Sigmoid colon (tissue), 7 donors: ENCODE measurements at places on chromosomes 11 and 22. TPM values are rescaled to one million over a fixed set of nuclear protein-coding genes. Genes with fewer than 3 reads are reported as not detected.

Gene MUC2
- 8.0 TPM for total RNA-seq

Gene MGAT3
- total RNA-seq: 1.4 TPM

Gene IFITM10
- total RNA-seq: 0.66 TPM

Gene ISX
- total RNA-seq: 0.83 TPM

Gene OR52H1
- total RNA-seq: 3.0 TPM

Gene KCNK4
- 0.71 TPM for total RNA-seq

Gene C11orf52
- total RNA-seq: 3.9 TPM

Gene RFPL2
- not detected for total RNA-seq

Gene TRPC6
- total RNA-seq: 3.6 TPM

- DNase-seq: peak; percentile 49
Measured at GRCh38 chr11:2775626-2776350, 76.0 kb upstream of the KCNQ1OT1 start.

- no peak for DNase-seq
Measured at GRCh38 chr11:48142889-48143288, 73.7 kb upstream of the OR4B1 start.

GRCh38 chr11:101825531-101825930 is 89.3 kb upstream of the CEP126 start:
- DNase-seq: no peak

- peak; percentile 69 for DNase-seq
Measured at GRCh38 chr22:24003887-24004286, 1.4 kb downstream of the GSTT4 start.

GRCh38 chr22:38239101-38239761 is 33.6 kb downstream of the TMEM184B start:
- no peak for DNase-seq

- no peak for DNase-seq
Measured at GRCh38 chr11:18769802-18770456, 21.7 kb downstream of the PTPN5 start.

DNA sequence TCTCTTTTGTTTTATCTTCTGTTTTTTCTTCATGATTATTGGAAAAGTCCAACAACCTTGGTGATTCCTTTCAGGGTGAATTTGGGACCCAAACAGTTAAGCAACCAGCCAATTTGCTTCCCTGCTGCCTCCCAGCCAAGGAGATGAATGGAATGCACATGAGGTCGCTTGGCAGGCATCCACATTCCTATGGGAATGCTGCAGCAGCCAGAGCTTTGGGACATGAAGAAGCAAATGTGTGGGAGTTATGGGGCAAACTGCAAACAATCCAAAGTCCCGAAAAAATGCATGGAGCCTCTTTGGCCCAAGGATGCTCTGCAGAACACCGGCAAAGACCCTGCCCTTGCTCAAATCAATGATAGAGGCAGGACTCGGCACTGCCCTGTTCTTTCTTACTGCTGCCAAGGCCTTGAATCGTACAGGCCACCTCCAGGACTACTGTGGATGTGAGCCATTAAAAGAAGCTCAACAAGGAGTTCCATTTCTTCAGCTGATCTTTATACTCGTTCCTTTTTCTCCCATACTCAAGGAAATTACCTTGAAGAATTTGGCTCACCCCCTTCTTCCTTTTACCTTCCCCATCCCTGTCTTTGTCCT is 117.3 kb upstream of the TEAD1 start:
- peak; percentile 89 for DNase-seq

DNA sequence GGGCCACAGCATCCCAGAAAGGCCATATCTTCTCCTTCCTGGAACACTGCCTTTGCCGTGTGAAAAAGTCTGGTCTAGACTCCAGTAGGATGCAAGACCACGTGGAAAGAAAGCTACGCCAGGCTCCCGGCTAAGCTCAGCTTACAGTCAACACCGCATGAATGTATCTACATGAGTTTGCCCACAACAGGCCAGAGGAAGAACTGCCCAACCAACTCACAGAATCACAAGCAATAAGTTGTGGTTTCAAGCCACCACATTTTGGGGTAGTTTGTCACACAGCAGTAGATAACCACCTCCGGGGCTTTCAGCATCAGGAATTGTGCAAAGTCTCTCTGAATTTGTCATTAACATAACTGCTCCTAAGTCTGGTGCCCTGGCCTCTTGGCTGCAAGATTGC is 27.3 kb downstream of the HSPA8 start:
- no peak for DNase-seq

- DNase-seq: no peak
Measured at GRCh38 chr11:44940404-44940803, 10.3 kb downstream of the TP53I11 start.

GRCh38 chr22:45096256-45096907 is 67.3 kb upstream of the NUP50 start:
- DNase-seq: no peak

DNA sequence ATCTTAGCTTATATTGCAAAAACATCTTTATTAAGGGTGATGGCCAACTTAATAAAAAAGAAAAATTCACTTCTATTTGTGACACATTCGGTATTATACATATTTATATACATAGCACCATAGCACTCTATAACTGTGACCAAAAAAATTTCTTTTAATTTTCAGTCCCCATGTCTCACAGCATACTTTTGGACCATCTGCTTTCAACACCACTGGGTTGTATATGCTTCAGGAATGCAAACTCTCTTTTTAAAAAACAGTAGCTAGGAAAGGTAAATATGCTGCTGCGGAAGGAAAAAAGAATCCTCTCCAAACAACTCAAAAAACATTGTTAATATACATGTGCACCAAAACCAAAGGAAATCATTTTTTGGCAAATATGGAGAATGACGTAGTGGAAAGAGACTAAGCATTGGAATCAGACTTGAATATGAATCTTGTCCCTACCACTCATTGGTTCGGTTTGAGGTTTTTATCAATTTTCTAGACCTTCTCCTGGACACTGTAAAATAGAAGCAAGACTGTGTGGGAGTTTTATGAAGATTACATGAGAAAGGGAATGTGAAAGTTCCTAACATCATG is 227.9 kb downstream of the BLID start:
- no peak for DNase-seq

DNA sequence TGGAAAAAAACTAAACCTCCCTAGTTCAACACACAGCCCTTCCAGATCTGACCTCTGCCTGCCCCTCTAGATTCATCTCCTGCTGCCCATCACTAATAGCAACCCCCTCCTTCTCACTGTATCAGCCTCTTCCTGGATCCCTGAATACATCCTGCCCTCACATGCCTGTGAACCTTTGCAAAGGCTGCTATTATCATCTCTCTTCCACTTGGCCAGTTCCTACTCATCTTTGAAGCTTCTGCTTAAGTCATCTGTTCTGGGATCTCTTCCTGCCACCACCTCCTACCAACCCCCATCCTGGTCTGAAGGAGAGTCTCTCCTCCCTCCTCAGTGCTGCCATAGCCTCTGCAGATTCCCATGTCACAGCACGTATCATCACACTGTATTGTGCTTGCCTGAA is 38.0 kb upstream of the AMOTL1 start:
- no peak for DNase-seq

DNA sequence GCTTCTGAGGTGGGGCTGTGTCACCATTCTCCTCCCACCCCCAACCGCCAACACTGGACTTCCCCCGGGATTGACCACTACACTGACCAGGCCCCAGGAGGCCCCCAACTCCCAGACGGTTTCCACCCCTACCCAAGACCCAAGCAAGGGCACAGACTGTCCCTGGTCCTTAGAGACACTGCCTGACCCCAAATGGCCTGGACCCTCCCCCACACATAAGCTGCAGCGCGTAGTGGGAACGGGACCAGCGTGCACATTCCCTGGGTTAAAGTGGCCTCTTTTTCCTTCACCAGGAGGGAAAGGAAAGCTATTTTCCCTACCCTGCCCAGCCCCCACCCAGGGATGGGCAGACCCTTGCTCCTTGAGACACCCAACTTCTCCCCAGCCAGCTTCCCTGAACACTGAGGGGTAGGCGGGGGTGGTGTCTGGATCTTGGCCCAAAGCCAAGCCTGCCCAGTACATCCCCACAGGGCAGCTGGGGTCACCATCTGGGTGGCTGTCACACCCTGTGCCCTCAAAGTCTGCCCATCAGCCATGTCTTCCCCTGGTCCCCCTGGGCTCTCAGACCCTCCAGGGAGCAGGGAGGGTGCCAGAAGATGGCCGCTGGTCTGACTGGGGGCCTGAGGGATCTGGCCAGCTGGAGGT is 1.6 kb upstream of the MAPK12 start:
- no peak for DNase-seq

DNA sequence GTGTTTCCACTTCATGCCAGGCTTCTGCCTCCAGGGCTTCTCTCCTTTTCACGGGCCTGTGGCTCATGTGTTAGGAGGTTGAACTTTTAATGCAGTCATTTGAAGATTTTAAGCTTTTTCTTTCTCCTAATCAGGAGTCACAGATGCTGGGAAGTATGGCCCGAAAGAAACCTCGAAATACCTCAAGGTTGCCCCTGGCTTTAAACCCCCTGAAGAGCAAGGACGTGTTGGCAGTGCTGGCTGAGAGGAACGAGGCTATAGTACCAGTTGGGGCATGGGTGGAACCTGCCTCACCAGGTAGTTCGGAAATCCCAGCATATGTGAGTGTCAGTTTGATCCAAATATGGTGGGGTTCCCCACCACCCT is 571 bp downstream of the CCDC15 start:
- no peak for DNase-seq

DNA sequence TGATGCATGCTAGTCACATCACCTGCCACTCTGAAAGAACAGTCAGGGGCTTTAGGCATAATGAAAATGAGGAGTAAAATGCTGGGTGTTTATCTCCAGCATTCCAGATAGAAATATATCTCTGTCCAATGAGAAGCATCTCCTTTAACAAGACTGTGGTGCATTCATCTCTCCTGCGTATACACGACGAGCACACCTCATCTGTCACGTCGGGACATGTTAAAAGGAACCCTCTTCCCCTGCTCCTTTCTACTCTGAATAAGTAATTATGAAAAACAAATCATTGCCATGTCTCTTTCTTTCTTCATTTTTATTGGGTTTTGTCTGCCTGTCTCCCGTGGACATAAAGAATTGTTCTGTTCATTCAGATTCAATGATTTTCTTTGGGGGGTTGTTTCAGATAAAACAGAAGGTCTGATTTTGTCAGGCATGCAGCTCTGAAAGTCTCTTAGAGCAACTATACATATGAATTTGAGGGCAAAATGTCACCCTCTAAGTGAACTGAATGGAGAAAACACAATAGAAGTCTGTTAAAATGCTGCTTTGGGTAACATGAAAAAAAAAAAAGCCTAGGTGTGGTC is 195.0 kb downstream of the MAML2 start:
- DNase-seq: no peak

DNA sequence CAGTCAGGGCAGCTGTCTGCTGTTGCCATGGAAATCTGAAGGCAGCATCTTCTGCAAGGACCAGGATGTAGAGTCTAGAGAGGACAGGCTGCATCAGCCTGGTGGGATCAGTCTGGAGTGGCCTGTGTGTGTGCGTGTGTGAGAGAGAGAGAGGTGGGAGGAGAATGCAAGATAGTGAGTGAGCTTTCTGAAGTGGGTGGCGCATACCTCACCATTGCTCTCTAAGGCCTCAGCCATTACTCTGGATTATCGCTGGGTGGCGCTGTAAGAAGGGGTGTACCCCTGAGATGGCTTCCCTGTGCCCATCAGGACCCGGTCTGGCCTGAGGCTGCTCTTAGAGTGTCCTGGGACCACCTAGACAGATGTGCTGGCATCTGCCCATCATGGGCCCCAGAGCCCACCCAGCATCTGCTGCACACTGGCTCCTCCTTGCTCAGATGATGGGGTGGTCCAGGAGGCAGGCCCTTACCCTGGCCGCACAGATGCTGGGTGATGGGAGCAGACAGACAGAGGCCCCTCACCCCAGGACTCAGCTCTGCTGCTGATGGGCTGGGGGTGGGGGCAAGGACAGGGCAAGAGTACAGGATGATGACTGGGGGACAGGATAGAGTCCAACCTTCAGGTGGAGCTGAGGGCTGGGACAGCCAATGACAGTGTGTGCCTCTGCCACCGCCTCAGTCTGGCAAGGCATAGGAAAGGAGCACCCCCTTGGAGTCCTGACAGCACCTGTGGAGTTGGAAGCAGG is 25.7 kb upstream of the TUB start:
- DNase-seq: peak; percentile 60
